GM13977 (cell line): ENCODE measurements at places on chromosomes 7 and 10.

DNA sequence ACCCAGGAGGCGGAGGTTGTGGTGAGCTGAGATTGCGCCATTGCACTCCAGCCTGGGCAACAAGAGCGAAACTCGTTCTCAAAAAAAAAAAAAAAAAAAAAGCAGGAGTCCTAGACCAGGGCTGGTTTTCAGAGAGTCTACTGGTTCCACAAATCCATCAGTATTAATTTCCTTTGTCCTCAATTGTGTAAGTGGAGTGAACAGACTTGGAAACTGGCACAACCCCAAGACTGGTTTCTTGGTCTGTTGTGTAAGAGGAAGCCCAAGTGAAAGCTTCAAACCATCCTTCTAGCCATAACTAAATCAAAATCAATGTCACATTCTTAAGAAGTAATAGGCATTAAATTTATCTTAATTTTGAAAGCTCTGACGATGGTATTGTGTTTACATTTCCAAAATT lies 213.6 kb downstream of the DGKI start:
- no peak for DNase-seq

DNA sequence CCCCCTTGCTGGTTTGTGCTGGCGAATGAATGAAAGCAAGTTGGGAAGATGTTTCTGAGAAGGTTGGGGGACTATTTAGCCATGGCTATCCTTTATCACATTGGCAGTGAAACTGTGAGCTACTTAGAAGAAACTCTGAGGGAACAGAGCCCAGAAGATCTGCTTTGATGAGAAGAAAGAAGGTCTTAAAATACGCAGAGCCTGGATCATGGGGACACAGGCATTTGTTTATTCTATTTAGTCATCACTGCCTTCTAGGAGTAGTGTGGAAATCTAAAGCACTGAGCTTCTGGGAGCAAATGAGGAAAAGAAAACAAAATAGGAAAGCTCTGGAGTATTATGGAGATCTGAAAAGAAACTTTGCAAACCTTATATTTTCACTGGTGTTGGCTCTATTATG lies 28.5 kb downstream of the CPED1 start:
- no peak for DNase-seq

GRCh38 chr7:116763647-116764046 lies 91.7 kb downstream of the MET start:
- DNase-seq: no peak

DNA sequence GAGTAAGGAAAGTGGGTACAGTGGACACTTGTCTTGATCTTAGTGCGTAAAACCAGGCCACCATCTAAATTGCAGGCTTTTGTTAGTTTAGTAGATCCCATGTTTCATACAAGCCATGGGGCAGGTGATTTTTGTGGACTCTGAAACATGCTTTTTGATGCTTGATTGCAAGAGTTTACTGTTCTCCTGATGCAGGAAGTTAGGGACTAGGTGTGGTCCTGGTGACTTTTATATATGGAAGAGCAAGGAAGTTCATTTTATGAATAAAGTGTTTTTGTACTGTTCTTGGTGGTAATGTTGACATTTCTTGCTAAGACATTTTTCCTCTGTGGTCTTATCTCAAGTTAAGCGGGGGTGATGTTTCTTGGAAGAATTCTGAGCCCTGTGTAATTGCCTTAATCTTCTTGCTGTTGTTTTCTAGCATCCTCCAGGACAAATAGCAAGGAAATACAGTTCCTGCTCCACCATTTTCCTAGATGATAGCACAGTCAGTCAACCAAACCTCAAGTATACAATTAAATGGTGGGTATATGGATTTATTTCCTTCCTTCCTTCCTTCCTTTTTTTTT lies 89.0 kb upstream of the GJD4 start:
- DNase-seq: no peak

- DNase-seq: no peak
Observed at GRCh38 chr7:142345811-142346210, 88.0 kb upstream of the PRSS58 start.

DNA sequence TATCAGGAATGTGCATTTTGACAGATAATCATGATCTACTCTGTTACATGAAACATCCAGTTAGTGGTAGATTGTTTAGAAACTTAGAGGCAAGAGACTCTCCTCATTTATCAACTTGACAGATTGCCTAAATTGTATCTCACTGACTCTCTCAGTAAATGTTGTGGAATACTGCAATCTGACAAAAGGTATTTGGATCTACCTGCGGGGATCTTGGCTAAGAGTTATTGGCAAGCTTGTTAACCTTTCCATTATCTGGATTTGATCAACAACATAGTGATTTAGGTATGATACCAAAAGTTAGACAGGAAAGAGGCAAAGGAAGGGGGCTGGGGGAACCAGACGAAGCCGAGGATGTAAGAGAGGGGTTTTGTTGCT lies 2.0 kb downstream of the VSTM2A start:
- DNase-seq: no peak

DNA sequence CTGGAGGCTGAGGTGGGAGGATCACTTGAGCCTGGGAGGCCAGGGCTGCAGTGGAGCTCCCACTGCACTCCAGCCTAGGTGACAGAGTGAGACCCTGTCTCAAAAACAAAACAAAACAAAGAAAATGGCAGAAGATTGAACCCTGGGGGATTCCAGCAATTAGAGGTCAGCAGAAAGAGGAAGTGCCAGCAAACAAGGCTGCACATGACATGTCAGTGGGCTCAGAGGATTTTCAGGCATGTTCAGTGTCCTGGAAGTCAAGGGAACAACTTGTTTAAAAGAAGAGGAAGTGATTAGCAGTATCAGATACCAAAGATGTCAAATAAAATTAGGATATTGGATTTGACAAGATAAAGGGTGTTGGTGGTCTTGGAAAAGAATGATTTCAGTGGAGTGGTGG lies 32.3 kb downstream of the RAB18 start:
- DNase-seq: no peak

DNA sequence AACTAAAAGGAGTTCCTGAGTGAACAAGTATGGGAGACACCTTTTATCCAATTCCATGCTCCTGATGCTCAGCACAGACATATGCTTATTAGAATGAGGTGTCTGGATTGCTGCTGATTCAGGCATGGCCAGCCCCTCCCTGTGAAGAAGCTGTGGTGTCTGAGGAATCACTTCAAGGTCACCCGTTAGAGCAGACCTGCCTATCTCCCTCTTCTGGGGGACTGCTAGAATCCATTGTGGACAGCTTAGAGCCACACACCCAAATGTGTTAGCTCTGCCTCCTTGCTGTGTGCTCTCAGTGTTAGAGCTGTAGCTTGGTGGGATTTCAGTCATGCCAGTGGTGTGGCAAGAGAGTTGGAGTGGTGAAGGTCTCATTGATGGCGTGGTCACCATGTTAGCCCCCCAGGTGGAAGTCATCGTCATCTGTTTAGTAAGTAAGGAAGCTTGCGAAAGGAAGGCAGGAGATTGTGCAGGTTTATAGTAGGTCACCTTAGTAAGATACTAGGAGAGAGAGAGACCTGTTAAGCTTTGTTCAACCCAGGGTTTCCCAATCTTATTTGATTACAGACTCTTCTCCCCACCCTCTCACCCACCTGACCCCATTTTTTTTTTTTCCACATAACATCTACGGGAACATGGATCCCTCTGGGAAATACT lies 12.8 kb downstream of the PRXL2A start:
- no peak for DNase-seq
